ENCODE measurements at places on chromosomes 2 and 18. TPM values are rescaled to one million over a fixed set of nuclear protein-coding genes. Genes with fewer than 3 reads are reported as not detected.

Gene LIPG
- total RNA-seq, result not detected

Gene ANKRD30B
- not detected for total RNA-seq

Gene C2orf92
- total RNA-seq, result 15.0 TPM

Gene CRYGB
- not detected for total RNA-seq

Gene AQP12B
- total RNA-seq, result not detected

Gene ZSWIM2
- total RNA-seq, result not detected

DNA sequence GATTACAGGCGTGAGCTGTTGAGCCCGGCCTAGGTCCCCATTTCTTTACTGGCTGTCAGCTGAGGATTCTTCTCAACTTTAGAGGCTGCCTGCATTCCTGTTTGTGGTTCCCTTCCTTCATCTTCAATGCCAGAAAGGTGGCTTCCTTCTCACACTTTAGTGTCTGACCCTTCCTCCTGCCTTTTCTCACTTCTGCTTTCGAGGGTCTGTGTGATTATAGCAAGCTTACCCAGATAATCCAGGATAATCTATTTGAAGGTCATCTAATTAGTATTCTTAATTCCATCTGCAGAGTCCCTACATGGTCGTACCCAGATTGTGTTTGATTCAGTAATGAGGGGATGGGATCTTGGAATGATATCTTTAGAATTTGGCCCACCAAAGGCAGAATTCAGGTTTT lies 157.4 kb downstream of the TANC1 start:
- DNase-seq, result no peak

- no peak for DNase-seq
Observed at GRCh38 chr2:223383315-223383714, 218.8 kb downstream of the SCG2 start.

- DNase-seq, result no peak
Observed at GRCh38 chr2:227430639-227431038, 41.3 kb upstream of the AGFG1 start.

DNA sequence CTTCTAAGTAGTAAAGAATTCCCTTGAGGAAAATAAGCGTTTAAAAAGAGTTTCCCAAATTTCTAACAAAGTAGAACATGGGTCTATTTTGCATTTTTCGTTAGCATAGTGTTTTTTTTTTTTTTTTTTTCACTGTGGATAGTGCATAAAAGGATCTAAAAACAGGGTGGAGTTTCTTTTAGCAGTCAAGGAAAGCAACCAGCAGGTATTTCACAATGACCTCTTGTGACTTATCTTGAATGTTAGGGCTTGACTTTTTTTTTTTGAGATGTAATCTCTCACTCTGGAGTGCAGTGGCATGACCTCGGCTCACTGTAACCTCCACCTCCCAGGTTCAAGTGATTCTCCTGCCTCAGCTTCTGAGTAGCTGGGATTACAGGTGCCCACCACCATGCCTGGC lies 14.9 kb upstream of the DGKD start:
- no peak for DNase-seq

DNA sequence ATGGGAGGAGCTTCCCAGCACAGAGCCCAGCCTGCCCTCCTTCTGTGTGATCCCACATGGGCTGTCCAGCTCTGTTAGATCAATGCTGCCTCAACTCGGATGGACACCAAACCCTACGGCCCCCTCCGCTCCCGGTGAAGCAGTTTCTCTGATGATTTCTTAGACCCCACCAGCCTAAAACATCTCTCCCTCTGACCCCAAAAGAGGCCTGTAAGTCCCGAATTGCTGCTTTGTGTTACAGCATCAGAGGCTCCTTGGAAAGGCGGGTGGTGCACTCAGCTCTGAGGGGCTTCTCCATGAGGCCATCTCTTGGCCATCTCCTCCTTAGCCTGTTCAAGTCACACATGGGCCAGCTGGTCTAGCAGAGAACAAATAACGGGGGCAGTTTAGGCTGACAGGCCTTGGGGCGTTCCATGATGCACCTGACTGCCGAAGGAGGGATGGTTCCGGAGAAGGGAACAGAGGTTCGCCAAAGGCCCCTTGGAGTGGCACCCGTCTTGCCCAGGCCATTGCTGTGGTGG lies 240.7 kb downstream of the SH3RF3 start:
- DNase-seq, result peak; percentile 76

GRCh38 chr18:9688036-9688741 lies 19.9 kb upstream of the RAB31 start:
- DNase-seq, result peak; percentile 56

- no peak for DNase-seq
Observed at GRCh38 chr2:181153886-181154285, 173.5 kb downstream of the UBE2E3 start.

DNA sequence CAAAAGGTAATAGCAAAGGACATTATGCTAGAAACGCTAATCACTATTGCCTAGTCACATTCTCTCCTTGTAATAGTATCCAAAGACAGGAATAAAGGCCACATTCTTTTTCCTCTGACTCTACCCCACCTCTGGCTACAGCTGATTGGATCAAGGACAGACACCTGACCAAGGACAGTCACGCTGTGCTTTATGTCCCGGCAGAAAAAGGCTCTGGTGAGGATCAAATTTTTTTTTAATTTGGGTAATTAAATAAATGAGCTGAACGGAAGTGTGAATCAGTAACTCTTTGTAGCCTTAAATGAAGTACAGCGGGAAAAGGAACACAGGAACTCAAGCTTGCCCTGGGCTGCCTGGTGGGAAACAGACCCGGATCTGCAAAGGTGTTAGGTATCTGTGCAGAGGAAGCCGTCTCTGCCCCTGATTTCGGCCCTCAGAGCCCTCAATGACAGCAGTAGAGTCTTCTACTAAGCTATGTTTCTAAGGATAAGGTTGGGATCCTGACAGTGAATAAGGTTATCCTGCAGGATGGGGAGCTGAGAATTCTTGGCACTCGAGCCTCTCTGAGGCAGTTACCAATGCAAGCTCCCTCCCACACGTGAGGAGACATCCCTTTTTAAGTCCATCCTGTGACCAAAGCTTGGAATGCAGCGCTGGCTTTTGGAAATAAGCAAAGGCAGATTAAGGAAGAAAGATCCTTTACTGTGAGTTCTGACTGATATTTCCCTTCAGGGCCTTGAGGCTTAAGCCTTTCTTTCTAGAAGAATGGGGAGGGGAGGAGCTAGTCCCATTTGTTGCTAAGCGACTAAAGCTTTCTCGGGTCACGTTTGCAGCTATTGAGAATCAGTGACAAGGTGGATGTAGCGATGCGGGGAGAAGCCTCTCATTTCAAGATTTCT lies 37.8 kb upstream of the IKZF2 start:
- no peak for DNase-seq

GRCh38 chr2:209956271-209956670 lies 46.2 kb upstream of the RPE start:
- DNase-seq, result no peak

GRCh38 chr2:40002339-40002738 lies 223.3 kb upstream of the THUMPD2 start:
- DNase-seq, result no peak

GRCh38 chr2:168152902-168153530 lies 94.4 kb downstream of the STK39 start:
- no peak for DNase-seq

- no peak for DNase-seq
Observed at GRCh38 chr2:216839688-216840087, 20.2 kb downstream of the TNP1 start.

DNA sequence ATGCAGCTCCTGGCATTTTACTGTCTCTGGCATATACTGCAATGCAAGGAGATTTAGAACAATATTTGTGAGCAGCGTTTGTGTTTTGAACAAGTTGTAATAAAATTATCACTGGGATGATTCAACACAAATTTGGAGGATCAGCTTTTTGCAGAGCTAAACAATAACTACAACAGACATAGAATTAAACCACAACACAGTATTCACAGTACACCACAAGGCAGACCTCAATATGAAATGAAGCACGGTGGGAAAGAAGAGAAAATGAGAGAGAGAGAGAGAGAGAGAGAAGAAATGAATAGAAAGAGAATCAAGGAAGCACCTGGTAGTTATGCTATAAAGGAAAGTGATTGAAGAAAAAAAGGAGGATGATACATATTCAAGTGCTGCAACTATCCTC lies 39.4 kb downstream of the HOXD1 start:
- no peak for DNase-seq

DNA sequence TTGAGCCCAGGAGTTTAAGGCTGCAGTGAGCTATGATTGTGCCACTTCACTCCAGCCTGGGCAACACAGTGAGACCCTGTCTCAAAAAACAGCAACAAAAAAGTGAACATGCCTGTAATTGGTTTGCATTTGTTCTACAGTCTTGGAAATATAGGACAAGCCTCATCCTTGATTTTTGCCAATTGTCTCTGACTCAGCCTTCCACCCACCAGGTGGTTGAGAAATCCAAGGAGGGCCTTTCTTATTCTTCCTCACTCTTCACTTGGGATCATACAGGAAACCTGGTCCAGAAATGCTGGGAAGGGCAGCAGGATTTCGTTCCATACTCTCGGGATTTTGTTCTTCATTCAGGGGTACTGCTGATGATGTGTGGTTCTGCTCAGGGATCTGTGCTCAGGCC lies 94.6 kb downstream of the CDC42EP3 start:
- no peak for DNase-seq

DNA sequence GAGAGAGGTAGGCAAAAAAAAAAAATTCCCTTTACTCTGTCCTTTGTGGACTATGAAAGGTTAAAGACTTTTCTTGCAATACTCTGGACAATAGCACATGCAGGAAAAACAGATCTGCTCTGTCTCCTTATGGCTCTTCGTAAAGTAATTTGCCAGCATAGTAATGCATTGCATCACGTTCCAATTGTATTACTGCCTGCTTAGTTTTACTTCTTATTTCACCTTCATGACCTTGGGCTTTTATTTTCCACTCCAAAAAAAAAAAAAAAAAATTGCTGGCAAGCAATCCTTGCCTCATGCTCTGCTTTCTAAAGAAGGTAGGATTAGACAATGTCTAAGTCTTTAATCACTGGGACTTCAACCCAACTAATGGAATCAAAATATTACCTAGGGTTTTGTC lies 1802.7 kb downstream of the SUCLG1 start:
- DNase-seq, result no peak

- no peak for DNase-seq
Observed at GRCh38 chr2:17758118-17758517, 4.2 kb downstream of the GEN1 start.

DNA sequence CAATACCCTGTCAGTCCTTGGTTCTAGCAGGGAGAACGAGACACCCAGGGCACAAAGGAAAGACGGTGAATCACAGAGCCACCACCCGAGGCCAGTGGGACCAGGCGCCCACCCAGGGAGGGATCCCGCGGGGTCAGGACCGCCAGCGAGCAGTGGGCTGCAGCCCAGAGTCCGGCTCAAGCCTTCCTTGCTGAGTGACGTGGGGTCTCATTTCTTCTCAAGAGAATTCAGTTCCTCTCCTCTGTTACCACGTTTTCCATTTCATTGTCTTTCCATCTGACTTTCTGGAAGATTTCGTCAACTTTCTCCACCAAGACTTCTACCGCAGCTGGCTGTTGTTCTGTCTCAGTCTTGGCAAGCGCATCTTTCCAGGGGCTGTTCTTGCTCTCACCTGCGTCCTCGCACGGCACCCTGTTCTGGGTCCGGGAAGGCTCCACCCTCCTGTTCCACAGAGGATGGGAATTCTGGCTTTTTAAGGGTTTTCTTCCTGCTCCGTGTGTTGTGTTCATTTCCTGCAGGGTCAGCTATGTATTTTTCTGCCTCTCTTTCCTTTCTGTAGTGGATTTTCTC lies 248.6 kb downstream of the NDUFA10 start:
- DNase-seq, result peak; percentile 82

DNA sequence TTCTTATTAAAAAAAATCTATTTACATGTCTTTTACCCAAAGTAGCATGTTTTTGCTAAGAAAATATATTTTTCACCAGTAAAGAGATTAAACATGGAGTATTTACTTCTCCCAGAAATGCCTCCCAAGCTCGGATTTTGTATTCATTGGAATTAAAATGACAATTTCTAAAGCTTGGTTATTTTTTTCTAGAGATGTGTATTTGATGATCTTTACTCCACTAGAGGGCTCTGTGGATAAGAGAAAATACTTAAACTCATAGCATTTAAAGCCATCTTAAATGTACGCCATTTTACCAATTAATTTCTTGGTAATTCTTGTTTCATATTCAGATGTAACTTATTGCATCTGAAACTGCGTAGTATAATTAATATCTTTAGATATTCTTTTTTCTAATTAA lies 461.4 kb downstream of the GALR1 start:
- DNase-seq, result no peak

DNA sequence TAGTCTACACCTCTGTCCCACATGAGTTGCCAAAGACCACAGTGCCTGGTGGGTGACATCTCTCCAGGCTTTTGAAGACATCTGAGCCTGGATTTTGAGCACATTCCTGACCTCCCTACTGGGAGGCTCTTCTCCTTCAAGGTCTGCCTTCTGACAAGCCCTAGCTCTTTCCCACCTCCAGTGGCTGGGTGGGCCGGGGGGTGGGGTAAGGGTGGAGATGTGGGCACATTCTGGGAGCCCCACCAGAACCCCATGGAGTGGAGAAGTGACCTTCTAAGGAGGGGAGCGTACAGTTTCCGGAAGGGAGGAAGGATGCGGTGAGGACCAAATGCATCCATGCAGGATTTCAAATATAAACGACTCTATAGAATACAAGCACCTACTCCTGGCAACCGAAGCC lies 27.9 kb upstream of the ANXA4 start:
- no peak for DNase-seq

DNA sequence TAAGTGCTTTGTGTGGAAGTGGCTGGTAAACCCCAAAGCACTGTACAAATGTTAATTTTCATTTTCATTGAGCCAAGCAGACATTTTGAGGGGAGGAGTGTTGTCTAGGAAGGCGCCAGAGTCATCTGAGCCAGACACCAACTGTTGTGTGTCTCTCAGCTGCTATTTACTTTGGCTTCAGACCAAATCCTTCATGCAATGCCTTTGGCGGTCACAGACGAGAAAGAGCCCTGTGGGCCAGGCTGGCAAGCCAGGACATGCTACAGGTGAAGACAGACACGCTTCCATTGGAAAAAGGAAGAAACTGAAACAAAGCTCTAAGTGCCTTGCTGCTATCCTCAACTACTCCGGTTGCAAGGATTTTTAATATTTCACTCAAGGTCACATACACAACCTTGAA lies 115.4 kb upstream of the CDC42EP3 start:
- no peak for DNase-seq
